B cell (primary cell): ENCODE measurements at places on chromosomes 3 and 15.

DNA sequence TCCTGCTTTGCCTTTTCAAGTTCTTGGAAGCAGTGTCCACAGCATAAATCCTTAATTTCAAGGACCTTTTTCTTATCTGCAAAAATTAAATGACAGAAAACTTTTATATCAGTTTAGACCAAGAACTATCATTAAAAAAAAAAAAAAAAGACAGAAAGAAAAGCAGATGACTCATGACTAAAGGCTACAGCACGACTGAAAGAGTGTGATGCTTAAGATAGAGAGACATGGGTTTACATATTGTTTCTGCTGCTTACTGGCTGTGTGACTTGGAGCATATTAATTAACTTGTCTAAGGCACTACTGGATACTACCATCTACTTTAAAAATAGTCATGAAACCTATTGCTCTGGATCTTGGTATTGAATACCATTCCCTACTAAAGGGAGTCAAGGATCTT lies 62.3 kb downstream of the CEP152 start:
- DNase-seq = no peak

DNA sequence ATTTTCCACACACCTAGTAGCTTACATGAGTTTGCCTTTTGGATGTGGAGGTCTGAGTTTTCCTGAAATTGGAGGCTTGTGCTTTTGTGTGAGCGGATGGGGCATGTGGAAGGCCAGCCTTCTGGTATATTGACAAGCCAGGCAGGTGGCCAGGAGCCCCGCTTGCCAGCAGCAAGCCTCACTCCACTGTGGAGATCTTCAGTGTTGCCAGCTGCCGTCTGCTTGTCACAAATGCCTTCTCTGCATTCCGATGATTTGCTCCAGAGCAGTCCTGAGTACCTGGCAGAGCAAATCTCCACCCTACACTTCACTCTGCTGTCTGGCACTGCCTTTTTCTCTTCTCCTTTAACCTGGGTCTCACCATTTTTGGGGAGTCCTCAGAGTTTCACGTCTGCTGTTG lies 29.1 kb upstream of the CHST2 start:
- DNase-seq = no peak

DNA sequence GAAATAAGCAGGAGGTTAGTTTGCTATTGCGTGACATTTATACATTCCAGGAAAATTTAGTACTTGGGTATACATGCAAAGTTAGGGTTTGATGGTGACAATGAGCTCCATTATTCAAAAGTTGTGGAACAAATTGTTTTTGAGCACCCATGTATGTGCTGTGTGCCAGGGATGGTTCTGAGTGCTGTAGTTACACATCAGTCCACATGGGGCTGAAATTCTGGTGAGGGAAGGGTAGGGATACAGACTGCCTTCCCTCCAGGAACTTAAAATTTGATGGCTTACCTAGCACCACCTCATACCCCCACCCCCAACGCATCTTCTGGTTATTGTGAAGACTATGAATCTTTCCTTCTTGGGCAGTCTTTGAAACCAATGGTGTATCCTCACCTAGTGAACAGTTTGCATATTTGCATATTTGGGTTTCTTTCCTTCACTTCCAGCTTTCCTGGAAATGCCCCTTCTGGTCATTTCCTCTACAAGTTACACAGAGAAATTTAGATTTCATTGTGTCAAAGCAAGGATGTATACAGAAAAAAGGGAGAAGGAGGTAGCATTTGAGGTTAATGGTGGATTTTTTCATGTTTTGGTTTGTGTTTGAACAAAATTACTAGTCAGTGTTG lies 222.0 kb upstream of the IL12A start:
- DNase-seq = no peak

DNA sequence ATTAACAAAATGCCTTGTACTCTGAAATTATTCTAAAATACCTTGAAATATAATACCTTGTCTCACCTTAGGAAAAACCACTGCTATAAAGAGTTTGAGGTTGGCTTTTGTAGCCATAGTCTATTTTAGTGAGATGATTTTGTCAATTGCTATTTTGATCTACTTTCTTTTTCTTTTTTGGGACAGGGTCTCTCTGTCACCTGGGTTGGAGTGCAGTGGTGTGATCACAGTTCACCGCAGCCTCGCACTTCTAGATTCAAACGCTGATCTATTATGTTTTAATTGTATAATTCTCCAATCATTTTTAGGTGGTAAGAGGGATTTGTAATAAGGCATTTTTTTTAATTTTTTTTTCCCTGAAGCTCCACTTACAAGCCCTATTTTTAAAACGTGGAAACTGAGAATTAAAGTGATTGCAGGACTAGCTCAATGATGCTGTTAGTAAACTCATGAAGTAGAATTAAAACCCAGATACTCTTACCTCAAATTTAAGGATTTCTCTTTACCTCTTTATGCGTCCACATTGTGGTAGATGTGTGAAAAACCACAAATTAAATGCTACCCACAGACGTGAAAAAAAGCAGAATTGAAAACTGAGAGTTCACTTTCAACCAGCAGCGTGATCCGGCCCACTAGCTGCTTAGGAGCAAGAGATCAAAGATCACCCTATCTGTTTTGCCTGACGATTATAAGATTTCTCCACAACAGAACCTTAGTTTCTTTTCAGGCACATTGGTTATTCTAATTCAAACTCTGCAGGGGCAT lies 384.2 kb downstream of the CGGBP1 start:
- DNase-seq = peak; percentile 40

- DNase-seq = no peak
Observed at GRCh38 chr3:43307226-43307625, 20.9 kb downstream of the SNRK start.

GRCh38 chr15:43943511-43943910 lies 116.7 kb downstream of the WDR76 start:
- no peak for DNase-seq

DNA sequence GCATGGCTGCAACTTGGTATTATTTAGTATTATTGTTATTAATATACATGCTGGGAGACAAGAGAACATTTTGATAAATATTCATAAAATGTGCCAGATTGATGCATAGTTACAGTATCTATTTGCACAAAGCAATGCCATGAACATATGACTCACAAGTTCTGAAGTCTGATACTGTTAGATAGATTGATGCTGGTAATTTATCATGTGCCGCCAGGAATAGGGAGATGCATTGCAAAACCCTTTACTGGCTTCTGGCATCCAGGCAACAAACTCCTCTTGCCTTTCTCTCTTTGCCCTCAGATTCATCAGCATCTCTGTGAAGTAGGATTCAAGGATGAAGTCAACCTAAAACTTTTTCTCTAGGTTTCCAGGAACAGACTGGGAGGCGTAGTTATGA lies 41.0 kb upstream of the SLC25A26 start:
- DNase-seq = no peak

DNA sequence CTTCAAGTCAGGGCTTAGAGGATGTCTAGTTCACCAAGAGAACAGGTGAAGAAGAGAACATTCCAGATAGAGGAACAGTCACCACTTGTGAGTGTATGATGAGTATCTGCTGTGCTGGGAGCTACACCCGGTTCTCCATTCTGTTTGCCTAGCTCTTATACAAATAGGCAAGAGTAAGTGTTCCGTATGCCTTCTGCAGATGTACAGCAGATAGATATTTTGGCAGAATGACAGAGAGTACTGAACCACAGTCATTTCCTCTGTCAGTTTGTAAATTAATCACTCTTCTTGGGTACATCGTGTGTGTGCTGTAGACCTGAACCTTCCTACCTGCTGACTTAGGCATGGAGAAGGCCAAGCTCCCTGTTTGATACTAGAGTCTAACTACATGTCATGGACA lies 108.3 kb upstream of the CTDSPL start:
- DNase-seq = no peak

- DNase-seq = no peak
Observed at GRCh38 chr3:174110761-174111160, 713.2 kb downstream of the NLGN1 start.

GRCh38 chr15:94052711-94053110 lies 178.7 kb upstream of the MCTP2 start:
- no peak for DNase-seq

- peak; percentile 82 for DNase-seq
Observed at GRCh38 chr3:121995161-121996137, 26.6 kb downstream of the ILDR1 start.

GRCh38 chr15:57205027-57205855 lies 171.1 kb upstream of the CGNL1 start:
- no peak for DNase-seq

DNA sequence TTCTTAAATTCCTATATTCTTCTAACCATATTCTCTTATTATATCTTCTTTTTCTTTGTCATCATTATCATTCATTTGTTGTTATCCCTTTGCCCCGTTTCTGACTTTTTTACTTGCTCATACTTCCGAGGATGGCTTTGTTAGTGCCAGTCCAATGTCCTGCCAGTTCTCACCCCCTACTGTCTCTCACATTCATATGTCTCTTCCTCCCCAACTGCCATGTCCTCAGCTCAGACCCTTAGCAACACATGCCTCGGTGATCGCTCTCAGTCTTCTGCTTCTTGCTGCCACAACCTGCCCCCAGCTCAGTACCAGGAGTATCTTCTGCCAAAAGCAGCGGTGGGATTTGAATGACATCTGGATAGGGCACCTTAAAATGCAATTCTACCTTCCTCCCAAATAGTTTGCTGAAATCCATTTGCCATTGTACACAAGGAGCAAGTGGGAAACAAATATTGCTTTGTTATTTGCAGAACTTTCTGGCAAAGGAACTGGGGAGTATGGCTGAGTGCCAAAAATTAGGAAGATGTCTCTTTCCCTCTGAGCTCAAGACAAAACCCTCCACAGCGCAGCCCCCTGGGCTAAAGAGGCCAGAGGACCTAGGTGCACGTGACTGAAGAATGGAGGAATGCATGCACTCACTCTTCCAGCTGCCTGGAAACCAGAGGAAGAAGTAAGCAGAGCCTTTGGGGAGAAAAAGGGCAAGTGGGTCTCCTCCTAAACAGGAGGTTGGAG lies 57.7 kb upstream of the CTNNB1 start:
- no peak for DNase-seq

DNA sequence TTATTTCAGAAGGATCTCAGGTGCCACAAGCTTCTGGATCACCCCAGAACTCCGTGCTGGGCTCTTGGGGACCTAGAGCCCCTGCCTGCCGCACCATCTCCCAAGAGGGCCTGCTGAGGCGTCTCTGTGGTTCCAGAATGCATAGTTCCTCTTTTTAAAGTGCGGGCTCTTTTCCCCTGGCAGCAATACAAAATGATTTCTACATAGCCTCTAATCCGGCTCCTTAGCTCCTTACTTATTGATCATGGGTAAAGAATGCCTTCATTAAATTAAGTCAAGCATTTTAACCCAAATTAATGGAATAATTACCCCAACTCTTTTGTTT lies 121.9 kb downstream of the ATP10A start:
- peak; percentile 51 for DNase-seq

- DNase-seq = no peak
Observed at GRCh38 chr15:86021281-86022264, 58.1 kb upstream of the AGBL1 start.

- no peak for DNase-seq
Observed at GRCh38 chr3:179147514-179147872, 664 bp upstream of the PIK3CA start.

DNA sequence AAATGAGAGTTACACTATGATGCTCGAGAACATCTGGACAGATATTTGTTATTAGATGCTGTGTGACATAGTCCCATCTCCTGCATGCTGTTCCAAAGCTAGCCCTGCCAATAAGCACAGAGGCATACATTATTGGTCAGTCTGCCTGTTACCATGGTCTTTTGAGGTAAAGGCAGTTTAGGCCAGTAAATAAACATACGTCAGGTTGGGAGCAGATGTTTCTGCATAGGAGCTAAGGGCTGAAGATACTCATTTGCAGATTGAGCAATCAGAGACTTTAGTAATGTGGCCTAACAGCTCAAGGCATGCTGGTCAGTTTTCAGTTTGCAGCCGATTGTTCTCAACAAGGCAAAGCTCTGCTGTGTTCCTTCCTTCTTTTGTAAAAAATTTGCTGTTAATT lies 192.9 kb downstream of the ADAMTSL3 start:
- DNase-seq = no peak

DNA sequence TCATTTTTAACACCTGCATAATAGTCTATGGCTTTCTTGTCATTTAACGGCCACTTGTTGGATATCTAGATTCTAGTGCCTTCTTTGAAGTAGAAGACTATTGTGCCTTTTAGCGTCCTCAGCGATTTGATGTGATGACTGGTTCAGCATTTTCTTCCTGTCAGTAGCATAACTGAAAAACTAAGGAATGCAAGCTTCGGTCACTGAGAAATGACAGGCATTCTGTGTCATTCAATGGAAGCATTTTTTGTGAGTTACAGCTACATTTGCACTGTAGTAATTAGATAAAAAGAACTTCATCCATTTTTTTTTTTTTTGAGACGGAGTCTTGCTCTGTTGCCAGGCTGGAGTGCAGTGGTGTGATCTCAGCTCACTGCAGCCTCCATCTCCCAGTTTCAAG lies 10.3 kb downstream of the NEK11 start:
- DNase-seq = no peak

- no peak for DNase-seq
Observed at GRCh38 chr15:24645627-24646026, 29.9 kb upstream of the NPAP1 start.

DNA sequence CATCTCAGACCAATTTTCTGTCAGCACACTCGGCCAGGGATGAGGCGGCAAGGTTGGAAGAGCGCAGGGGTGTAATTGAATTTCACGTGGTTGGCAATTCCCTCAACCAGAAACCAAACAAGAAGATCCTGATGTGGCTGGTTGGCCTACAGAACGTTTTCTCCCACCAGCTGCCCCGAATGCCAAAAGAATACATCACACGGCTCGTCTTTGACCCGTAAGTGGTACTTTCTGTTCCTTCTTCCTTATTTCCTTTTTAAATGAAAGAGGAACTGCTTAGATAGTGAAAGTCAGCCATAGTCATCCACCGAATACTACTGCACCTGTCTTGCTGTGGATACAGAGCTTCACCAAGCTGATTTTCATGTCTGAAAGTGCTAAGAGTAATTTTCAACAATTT lies 60.1 kb downstream of the SGO1 start:
- DNase-seq = peak; percentile 91

GRCh38 chr15:30953731-30954378 lies 37.6 kb downstream of the MTMR10 start:
- no peak for DNase-seq

DNA sequence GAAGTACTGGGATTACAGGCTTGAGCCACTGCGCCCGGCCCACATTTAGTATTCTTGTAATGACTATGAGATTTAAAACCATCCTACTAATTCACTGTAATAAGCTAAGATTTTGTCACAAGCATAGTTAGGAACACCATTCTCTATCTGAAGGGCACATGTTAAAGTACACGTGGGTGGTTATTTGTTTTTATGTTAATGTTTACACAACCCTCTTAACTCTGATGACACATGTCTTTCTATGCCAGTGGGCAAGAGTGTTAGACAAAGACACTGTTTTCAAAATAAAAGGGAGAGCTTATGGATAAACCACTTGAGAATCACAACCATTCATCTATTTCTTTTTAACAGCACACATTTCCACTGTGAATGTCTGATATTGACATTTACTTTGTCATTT lies 537.6 kb upstream of the IL12A start:
- DNase-seq = no peak

DNA sequence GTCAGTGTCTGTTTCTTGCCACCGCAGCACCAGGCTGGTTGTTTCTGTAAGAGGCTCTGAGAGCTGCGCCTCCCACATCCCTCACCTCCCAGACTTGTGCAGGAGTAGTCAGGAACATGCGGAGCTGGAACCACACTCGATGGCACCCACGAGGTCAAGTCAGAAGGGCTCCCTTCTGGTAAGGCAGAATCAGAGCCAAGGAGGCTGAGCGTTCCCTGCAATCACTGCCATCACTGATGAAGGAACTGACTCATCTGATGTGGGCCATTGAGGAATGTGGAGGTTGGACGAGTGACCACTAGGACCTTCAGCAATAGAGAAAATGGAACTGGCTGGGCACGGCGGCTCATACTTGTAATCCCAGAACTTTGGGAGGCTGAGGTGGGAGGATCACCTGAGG lies 35.7 kb upstream of the BLM start:
- no peak for DNase-seq
